Thyroid gland (tissue), 4 donors: ENCODE measurements at places on chromosomes 1 and 21. TPM values are rescaled to one million over a fixed set of nuclear protein-coding genes. Genes with fewer than 3 reads are reported as not detected.

DNA sequence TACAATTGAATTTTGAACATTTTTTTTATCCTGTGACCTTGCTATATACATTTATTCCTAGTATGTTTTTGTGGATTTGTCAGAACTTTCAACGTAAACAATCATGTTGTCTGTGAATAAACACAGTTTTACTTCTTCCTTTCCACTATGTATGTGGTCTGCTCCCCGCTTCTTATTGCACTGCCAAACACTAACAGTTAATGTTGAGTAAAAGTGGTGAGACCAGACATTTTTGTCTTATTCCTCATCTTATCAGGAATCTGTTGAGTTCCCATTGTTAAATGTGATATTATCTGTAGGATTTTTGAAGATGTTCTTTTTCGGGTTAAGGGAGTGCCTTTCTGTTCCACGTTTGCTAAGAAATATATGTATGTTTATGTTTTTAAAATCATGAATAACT lies 45.9 kb downstream of the CAMSAP2 start:
- no peak for DNase-seq

GRCh38 chr21:29477941-29478340 lies 179.2 kb downstream of the BACH1 start:
- DNase-seq: no peak

DNA sequence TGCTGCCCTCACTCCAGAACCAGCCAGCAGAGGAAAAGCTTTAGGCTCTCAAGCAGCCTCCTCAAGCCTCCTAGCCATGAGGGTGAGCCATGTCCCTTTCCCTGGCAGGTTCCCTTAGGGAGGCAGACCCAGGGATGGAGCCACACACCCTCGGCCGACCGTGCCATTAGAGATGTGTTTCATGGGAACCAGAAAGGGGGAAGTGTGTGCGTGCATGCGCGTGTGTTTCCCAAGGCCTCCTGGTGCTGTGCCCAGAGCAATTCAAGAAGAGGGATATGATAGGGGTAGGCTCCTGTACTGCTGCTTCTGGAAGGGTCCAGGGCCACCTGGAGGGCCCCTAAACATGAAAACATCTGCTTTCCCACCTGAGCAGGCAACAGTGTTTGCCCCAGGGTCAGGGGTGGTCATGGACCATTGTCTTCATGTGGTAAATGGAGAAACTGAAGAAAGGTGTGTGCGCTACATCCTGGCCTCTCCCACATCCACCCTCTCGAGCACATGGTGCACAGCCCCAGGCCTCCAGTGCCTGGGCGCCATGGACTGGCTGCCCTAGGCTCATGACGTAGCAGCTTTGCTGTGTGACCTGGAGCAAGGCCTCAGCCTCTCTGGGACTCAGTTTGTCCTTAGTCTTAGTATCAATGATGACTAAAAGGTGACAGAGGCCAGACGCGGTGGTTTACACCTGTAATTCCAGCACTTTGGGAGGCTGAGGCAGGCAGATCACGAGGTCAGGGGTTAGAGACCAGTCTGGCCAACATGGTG lies 48.1 kb downstream of the SYF2 start:
- no peak for DNase-seq

DNA sequence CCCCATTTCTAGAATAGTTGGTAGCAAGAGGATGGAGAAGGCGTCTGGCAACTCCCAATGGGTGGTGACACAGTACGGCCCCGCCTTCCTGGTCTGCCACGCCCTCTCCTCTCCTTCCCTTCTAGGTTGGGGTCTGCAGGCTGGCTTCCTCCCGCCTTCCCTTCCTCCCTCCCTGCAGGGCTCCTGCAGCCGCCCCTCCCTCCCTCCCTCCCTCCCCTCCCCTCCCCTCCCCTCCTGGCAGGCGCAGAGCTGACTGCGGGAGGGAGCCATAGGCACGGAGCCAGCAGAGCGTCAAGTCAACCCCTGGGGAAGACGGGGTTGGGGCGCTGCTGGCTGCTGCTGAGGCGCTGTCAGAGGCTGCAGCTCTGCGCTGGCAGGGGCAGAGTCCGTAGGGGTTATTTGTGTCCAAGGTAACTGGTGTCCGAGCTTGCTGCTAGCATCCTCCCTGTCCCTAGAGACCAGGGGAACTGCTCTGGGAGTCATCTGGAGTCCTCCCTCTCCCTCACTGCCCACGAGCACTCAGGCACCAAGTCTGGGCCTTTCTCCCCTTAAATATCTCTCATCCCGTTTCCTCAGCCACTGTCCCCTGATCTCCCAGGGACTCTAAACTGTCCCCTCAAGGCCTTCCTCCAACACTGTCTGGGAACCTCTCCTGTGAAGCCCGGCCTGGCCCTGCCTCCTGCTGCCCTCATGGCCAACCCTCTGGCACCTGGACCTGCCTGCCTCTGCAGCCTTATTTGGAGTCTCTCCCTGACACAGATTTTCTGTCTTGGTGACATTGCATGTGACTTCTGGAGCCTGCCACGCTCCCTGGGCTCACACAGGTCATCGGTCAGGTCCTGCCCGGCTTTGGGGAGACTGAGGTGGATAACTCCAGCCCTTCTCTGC lies 57.4 kb upstream of the ACOT11 start:
- DNase-seq: peak; percentile 26

GRCh38 chr21:26655460-26655859 lies 82.4 kb upstream of the CYYR1 start:
- DNase-seq: no peak

DNA sequence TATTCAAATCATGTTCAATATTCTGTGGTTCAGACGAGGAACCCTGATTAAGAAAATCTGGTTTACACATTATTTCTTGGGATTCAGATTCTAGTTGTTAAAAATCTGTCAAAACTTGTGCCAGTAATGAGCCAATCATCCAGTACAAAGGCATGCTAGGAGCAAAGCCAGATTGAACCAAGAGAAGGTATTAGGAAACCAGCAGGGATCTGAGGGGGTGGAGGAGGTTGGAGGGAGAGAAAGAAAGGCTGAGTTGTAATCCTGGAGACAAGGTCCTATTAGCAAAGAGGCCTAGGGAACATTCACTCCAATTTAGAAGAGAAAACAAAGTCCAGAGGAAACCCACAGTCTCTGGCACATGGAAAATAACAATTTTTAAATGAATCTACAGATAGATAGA lies 352.9 kb downstream of the LTN1 start:
- no peak for DNase-seq

GRCh38 chr1:96865731-96866685 lies 144.4 kb downstream of the PTBP2 start:
- no peak for DNase-seq

DNA sequence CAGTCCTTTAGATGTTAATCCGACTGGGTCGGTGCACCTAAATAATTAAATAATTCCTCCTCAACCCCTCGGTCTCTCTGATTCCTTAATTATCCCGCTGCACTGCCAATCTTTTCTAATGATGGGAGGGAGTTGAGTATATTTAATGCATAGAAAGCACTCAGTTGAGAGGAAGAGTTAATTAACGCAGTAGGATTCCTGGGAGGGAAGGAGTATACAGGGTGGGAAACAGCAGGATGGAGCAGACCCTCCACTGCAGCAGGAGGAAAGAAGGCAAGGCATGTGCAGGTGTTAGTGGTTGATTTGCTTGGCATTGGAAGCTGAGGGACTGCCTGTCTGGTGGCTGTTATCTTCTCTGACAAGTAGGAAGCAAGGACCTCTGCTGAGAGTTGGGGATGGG lies 9.9 kb upstream of the REN start:
- no peak for DNase-seq

- no peak for DNase-seq
Measured at GRCh38 chr1:214448536-214448935, 102.9 kb downstream of the PTPN14 start.

DNA sequence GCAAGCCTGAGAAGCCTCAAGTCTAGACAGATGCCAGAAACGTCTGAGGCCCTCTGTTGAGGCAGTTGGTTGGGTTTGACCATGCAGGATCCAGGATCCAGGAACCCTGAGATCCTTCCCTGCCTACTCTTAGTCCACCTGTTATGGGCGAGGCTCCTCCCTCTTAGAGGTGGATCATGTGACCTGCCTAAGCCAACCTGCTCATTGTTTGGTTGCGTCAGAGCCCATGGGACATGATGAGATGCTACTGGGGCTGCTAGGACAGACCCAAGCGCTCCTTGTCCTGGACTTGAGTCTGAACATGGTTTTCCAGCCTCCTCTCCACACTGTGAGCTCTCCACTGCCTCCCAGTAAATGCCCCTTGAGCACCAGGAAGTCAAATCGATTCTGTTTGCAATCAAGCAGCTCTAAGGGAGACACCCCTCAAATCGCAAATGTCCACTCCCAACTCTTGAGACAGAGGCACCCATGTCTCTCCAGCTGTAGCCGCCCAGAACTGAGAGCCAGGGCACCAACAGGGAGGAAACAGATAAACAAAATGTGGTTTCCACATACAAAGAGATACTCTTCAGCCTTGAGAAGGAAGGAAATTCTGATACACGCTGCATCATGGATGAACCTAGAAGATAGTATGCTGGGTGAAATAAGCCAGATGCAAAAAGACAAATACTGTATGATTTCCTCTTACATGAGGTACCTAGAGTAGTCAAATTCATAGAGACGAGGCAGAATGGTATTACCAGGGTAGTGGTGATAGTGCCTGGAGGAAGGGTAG lies 31.7 kb upstream of the WNT4 start:
- DNase-seq: no peak

DNA sequence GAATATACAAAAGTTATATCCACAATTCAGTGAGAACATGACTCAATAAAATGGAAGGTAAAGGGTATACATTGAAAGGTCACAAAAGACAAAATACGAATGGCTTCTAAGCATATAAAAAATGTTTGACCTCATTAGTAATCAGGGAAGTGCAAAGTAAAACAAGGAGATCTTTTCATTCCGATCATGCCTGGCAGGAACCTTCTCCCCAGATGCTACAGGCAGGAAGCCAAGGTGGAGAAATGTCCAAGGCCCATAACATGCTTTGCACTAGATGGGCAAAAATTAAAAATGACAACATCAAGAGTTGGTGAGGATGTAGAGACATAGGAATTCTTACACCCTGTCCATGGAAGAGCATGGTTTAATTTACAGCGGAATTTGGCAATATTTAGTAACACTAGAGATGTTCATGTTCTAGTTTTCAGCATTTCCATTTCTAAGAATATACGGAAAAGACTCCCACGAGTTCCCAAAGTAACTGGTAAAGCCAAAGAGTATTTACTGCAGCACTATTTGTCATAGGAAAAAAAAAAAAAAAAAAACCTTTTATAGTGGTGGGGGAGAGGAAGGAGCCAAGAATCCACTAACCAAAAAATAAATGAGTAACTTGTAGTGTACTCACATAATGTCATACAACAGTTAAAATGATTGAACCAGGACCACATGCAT lies 184.5 kb upstream of the KAZN start:
- DNase-seq: peak; percentile 63

DNA sequence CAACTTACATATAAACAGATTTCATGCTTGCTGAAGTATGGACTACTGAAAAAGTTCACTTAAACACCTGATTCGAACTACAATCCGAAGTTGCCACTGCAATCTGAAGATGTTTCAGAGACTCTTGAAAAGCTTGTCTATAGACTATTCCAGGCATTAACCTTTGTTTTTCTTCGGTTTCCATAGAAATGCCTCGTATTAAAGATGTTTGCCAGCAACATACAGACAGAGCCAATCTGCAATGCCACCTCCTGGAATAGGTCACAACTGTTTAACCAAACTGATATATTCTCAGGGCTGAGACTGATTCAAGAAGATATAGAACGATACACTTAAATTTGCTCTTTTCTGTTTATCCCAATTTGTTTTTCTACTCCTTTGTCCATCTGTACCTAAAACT lies 28.9 kb upstream of the DMRTB1 start:
- no peak for DNase-seq

DNA sequence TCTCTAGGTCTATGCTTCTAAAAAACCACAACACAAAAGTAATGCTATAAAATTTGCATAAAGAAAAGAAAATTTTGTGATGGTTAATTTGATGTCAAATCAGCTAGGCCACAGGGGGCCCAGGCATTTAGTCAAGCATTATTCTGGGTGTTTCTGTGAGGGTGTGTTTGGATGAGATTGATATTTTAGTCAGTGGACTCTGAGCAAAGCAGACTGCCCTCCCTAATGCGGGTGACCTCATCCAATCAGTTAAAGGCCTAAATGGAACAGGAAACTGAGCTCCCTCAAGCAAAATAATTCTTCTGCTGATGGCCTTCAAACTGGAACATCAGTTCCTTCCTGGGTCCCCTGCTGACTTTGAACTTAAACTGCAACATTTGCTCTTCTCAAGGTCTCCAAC lies 358.0 kb downstream of the DSCAM start:
- DNase-seq: no peak

GRCh38 chr1:148353461-148354283 lies 129.4 kb downstream of the PPIAL4G start:
- DNase-seq: no peak

DNA sequence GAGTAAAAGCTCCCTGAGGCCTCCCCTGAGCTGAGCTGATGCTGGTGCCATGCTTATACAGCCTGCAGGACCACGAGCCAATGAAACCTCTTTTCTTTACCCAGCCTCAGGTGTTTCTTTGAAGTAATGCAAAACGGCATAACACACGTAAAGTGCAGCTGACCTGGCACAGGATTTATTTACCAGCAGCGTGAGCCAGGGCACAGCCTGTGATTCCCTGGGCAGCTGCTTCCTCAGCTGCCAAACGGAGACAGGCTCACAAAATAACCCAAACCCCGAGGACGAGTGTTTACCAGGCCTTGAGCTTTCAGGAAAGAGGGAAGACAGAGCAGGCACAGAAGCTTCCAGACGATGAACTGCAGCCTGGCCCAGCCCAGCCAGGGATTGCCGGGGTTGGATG lies 120.6 kb upstream of the ARHGEF16 start:
- DNase-seq: peak; percentile 81

GOLPH3L gene
- total RNA-seq: 44.1 TPM

AQP10 gene
- not detected for total RNA-seq

SLC25A34 gene
- total RNA-seq: 2.5 TPM

TEDDM1 gene
- not detected for total RNA-seq

FYB2 gene
- 0.78 TPM for total RNA-seq

ICOSLG gene
- total RNA-seq: 2.9 TPM

TNNI3K gene
- not detected for total RNA-seq

ELAPOR1 gene
- 24.0 TPM for total RNA-seq

COL9A2 gene
- 9.0 TPM for total RNA-seq

PROX1 gene
- 39.9 TPM for total RNA-seq

AUNIP gene
- total RNA-seq: not detected

SLAMF7 gene
- 0.93 TPM for total RNA-seq
